ENCODE measurements at places on chromosomes 11 and 22.

DNA sequence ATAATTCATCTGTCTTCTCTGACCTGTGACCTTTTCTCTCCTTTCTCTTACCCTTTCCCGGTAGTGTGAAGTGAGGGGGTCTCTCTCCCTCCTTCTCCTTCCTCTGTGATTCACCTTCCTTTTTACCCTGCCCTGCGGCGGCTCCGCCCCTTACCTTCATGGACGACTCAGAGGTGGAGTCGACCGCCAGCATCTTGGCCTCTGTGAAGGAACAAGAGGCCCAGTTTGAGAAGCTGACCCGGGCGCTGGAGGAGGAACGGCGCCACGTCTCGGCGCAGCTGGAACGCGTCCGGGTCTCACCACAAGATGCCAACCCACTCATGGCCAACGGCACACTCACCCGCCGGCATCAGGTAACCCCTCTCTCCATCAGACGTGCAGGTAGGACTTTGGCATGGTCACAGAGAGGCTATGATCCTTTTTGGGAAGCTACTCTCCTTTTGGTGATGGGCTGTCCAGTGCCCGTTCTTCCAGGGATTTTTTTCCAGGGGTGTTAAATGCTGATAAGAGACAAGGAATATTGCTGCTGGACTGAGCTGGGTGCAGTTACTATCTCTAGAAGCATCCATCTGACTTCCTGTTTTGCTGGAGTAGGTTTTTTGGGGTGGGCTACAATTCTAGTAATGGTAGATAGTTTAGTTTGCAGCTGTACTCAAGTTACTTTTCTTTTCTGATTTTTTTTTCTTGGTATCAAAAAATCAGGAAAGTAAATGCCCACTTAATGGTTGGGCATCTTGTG lies 29.9 kb downstream of the CTNND1 start:
- no peak for DNase-seq

GRCh38 chr22:24146791-24147353 lies 34.4 kb upstream of the SUSD2 start:
- DNase-seq = peak; percentile 93

DNA sequence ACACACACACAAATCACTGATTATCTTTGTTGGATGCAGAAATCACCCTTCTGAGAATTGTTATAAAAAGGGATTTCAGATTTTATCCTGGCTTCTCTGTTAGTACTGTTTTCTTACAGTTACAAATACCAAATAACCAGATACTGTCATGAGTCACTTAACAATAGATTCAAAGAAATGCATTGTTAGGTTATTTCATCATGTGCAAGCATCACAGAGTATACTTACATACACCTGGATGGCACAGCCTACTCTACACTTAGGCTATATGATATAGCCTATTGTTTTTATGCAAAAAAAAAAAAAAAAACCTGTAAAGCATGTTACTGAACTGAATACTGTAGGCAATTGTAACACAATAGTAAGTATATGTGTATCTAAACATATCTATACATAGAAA lies 319.2 kb upstream of the ARHGAP42 start:
- no peak for DNase-seq

DNA sequence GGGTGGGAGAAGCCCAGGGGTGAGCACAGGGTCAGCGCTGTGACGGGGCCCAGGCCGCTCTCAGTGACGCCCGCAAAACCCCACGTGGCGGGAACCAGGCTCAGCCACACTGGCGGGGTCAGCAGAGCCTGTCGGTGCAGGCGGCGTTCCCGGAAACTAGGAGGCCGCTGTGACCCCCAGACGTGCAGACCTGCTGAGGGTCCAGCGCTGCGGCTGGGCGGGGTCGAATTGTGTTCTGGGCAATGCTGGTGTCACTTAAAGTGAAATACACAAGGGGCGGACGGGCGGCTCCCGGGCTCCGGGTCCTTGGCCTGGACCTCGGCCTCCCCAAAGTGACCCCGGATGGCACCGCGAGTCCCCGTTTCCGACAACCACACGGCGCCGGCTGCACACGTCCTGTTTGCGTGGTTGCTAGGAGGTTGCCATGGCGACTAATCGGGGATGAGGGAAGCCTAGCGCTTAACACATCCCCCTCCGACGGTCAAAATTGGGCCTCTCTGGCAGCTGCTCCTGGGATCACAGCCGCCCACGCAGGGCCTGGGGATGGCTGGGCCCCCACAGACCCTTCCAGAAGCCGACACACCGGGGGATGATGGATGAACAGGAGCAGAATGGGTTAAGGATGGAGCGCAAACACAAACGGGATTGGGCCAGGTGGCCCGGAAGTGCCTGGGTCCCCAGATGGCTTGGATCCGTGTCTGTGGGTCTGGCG lies 81.7 kb upstream of the PRR5 start:
- peak; percentile 22 for DNase-seq

DNA sequence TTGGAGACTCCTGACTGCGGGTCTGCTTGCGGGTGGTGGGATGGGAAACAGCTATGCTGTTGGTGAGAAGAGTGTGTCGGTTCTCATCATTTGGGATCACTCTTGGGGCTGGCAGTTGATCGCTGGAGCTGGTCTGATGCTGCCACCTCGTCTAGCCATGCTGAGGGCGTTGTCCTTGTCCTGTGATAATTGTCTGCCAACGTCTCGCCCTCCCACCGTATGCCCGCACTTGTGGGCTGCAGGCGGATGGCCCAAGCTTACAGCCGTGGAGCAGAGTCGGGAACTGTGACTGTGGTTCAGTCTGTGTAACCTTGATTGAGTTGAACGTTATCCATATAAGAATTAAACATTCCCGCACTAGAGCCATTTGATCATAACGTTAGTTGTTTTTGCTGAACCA lies 204.4 kb downstream of the TBC1D22A start:
- DNase-seq = no peak

GRCh38 chr22:18032455-18033101 lies 8.2 kb upstream of the MICAL3 start:
- DNase-seq = no peak

DNA sequence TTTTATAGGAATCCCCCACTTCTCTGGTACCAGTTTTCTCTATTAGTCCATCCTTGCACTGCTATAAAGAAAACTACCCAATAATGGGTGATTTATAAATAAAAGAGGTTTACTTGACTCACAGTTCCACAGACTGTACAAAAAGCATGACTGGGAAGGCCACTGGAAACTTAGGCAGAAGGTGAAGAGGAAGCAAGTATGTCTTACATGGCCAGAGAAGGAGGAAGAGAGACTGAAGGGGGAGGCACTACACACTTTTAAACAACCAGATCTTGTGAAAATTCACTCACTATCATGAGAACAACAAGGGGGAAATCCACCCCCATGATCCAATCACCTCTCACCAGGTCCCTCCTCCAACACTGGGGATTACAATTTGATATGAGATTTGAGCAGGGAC lies 68.9 kb upstream of the GNAZ start:
- no peak for DNase-seq

DNA sequence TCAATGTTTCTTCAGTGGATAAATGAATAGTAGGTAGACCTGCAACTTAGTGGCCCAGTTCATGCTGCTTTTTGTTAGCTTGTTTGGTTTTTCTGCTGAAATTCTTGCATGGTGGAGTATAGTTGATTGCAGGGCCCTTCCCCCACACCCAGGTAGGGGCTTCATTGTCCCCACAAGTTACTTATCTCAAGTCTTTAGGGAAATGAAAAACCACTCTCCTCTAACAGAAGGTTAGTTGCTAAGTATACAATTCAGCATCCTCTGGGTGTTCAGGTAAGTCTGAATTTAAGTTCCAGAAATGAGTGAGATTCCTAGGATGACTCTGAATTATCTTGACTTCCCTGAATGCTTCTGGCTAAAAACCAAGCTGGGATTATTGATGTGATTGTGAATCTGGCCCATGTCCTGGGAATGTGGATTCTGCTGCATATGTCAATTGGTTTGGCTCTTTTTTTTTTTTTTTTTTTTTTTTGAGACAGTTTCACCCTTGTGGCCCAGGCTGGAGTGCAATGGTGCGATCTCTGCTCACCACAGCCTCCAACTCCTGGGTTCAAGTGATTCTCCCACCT lies 40.3 kb downstream of the BCL2L13 start:
- no peak for DNase-seq

DNA sequence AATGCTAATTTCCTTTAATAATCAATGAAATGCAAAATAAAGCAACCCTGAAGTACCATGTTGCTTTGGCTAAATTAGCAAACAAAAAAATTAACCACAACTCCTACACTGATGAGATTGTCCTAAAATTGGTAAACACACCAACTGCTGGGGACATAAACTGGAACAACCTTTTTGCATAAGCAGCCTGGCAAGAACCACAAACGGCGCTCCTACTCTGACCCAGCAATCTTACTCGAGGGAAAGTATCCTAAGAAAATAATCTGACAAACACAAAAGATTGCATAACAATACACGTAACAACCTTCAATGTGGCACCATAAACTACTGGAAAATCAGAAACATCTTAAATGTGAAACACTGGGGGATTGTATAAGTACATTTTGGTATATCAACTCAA lies 189.8 kb upstream of the PITPNB start:
- no peak for DNase-seq

DNA sequence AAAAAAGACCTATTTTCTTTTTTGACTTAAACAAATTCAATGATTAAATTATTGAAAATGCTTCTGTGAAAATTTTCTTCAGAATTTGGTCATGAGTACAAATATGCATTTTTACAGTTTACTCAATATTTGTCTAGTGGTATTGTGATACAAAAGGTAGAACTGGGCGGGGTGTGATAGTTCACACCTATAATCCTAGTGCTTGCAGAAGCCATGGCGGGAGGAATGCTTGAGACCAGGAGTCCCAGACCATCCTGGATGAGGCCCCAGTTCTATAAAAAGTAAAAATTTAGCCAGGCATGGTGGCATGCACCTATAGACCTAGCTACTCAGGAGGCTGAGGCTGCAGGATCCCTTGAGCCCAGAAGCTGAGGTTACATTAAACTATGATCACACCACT lies 90.6 kb downstream of the ARHGAP42 start:
- DNase-seq = no peak

- no peak for DNase-seq
Measured at GRCh38 chr11:47468598-47469214, 19.8 kb upstream of the RAPSN start.

- DNase-seq = no peak
Measured at GRCh38 chr11:1258401-1259075, 35.7 kb downstream of the MUC5B start.

DNA sequence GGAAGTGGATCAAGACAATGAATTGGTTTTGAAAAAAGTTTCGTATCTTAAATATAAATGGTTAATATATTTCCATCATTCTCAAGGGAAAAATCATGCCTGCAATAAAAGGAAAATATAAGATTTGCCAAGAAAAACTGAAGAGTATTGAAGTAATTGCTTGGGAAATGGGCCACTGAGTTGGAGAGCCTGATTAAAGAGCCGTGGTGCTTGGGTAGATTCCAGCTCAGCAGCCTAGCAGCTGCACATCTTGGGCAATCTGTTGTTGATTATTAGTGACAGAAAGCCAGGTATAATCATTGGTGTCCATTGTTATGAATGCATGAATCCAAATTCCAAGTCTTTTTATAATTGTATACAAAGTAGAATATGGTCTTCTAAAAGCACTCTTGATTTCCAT lies 800.9 kb upstream of the CHORDC1 start:
- no peak for DNase-seq

GRCh38 chr11:83004746-83005556 lies 66.7 kb downstream of the RAB30 start:
- DNase-seq = no peak

- no peak for DNase-seq
Measured at GRCh38 chr11:15724601-15725000, 609.9 kb downstream of the INSC start.

GRCh38 chr11:91997226-91997625 lies 227.4 kb upstream of the FAT3 start:
- DNase-seq = no peak

GRCh38 chr11:44622190-44622650 lies 56.8 kb downstream of the CD82 start:
- no peak for DNase-seq

DNA sequence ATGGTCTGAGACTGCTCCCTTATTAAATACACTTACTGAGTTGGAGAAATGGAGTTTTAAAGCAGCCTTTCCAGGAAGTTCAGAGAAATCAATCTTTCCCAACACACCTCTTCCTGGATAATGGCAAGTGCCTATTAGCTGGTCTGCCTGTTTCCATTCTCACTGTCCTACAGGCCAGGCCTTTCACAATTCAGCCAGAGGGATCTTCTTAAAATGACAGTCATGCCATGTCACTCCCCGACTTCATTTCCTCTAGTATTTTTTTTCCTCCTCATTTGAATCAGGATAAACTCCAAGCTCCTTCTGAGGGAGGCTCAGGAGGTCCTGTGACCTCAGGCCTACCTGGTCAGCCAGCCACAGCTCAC lies 62.6 kb downstream of the FDX1 start:
- no peak for DNase-seq

GRCh38 chr22:42281706-42282251 lies 11.3 kb upstream of the TCF20 start:
- DNase-seq = no peak

DNA sequence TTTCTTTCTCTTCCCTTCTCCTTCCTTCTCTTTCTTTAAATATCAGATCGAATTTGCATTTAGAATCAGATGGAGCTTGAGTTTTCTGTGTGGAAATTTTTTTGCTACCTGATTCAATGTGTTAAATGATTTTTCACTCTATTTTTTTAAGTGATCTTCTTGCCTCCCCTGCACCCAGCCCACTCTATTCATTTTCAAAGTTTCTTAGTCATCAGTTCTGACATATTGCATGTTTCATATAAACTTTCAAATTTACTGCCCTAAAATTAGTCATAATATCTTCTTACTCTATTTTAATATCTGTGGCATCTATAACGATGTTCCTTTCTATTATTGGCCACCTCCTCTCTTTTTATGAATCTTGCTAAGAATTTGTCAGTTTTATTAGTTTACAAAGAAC lies 69.1 kb downstream of the MTNR1B start:
- no peak for DNase-seq

All from SK-MEL-5 (cell line).